Glutamatergic neuron (in vitro differentiated cells): ENCODE measurements at places on chromosomes 5 and 9. TPM values are rescaled to one million over a fixed set of nuclear protein-coding genes. Genes with fewer than 3 reads are reported as not detected.
A peak's percentile ranks its signal among the peaks of the same experiment; 100 is the strongest.

TAS2R1 gene
- not detected for total RNA-seq

DNA sequence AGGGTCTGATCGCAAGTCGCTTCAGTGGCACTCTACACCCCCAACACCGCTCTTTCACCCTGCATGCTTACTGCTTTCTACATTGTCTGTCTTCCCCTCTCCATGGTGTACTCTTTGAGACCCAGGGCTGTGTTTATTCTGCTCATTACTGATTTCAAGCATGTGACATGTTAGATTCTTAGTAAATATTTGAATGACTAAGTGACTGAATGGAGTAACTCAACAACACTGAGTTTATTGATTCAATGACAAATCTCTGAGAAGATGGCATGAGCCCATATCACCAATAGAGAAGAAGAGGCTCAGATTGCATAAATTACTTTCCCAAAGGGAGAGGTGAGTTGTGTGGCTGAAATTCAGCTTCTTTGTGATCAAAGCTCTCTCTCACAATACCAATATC lies 89.7 kb upstream of the OSMR start:
- no peak overlapping the region for H3K27ac ChIP-seq
- H3K36me3 ChIP-seq, result no peaks in the 10 kb centered on the region
- DNase-seq, result no peak
- H3K4me3 ChIP-seq, result no peak overlapping the region
- H3K27me3 ChIP-seq, result peaks cover 2% of the 10 kb centered on the region

DNA sequence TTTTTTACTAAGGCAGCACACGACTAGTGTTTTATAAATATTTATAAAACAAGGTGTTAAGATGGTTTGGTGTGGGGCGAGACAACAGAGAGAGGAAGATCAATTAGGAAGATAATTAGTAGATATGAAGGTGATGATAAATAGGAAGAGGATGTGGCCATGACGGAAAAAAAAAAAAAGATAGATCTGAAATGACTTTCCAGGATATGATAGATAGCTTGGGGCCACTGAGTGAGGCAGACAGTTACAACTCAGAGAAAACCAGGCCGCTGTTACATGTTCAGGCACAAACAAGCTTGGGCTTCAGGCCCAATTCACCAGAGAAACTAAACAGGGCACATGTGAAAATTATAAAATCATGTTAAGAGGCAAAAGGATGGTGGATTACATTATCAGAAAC lies 43.2 kb downstream of the KIAA0825 start:
- H3K4me1 ChIP-seq, result no peaks in the 10 kb centered on the region
- H3K36me3 ChIP-seq, result no peaks in the 10 kb centered on the region
- H3K27ac ChIP-seq, result no peak overlapping the region
- no peak for DNase-seq
- H3K27me3 ChIP-seq, result peaks cover 2% of the 10 kb centered on the region

GRCh38 chr5:81544351-81545018 lies 150.6 kb upstream of the ACOT12 start:
- no peaks in the 10 kb centered on the region for H3K4me1 ChIP-seq
- H3K4me3 ChIP-seq, result no peak overlapping the region
- no peaks in the 10 kb centered on the region for H3K27me3 ChIP-seq

GRCh38 chr9:124980431-124980830 lies 39.5 kb upstream of the GOLGA1 start:
- H3K4me1 ChIP-seq, result no peaks in the 10 kb centered on the region
- no peak for DNase-seq
- H3K36me3 ChIP-seq, result no peaks in the 10 kb centered on the region
- no peak overlapping the region for H3K4me3 ChIP-seq

DNA sequence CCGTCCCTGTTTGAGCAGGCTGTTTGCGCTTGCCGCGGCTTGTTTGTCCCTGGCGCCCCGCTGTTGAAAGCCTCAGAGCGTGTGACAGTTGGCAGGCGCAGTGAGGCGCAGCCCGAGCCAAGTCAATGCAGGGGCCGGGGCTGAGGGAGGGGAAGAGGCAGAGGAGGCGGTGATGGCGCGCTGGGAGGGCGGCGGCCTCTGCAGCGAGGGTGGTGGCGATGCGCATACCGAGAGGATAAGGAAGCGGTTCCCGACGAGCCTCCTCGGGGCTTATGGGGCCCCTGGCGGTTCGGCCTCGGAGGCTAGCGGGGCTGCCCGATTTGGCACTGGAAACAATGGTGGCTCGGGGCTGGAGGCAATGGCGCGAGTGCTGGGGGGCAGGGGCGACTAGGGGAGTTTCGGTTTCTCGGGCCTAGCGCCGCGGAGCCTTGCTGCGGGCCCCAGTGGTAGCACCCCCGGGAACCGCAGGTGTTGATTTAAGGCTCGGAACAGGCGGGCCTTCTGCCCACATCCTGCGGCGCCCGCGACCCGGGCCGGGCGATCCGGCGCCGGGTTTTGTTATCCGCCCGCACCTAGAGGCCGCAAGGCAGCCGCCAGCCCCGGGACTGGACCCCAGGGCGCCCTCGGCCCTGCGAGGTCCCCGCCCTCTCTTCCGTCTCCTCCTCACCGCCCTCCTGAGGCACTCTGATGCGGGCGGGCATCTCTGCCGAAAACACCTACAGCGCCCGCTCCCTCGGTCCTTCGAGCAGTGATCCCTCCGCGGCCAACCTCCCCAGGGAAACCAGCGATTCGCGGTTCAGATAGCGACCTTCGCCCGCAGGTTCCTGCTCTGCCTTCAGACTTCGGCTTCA lies 947 bp upstream of the LNPEP start:
- no peaks in the 10 kb centered on the region for H3K36me3 ChIP-seq
- peak overlapping the region; percentile 99 for H3K27ac ChIP-seq
- H3K27me3 ChIP-seq, result peaks cover 13% of the 10 kb centered on the region
- peak; percentile 89 for DNase-seq
